ENCODE measurements at places on chromosomes 1 and 21. TPM values are rescaled to one million over a fixed set of nuclear protein-coding genes. Genes with fewer than 3 reads are reported as not detected.

The OR2T2 gene
- not detected for total RNA-seq

The NEXN gene
- 142 TPM for total RNA-seq

The DCDC2B gene
- not detected for total RNA-seq

The LCE1D gene
- not detected for total RNA-seq

The KDF1 gene
- 2.3 TPM for total RNA-seq

The SNRPE gene
- 28.0 TPM for total RNA-seq

The MAN1C1 gene
- 27.1 TPM for total RNA-seq

The SPATA1 gene
- total RNA-seq: not detected

The HTR6 gene
- total RNA-seq: not detected

The WNT2B gene
- total RNA-seq: 3.0 TPM

- no peak for ATAC-seq
These were observed 13.3 kb downstream of the COL6A2 start for GRCh38 chr21:46111193-46111571.

- ATAC-seq: no peak
These were observed 26.1 kb downstream of the ATP5PF start for GRCh38 chr21:25708467-25709065.

DNA sequence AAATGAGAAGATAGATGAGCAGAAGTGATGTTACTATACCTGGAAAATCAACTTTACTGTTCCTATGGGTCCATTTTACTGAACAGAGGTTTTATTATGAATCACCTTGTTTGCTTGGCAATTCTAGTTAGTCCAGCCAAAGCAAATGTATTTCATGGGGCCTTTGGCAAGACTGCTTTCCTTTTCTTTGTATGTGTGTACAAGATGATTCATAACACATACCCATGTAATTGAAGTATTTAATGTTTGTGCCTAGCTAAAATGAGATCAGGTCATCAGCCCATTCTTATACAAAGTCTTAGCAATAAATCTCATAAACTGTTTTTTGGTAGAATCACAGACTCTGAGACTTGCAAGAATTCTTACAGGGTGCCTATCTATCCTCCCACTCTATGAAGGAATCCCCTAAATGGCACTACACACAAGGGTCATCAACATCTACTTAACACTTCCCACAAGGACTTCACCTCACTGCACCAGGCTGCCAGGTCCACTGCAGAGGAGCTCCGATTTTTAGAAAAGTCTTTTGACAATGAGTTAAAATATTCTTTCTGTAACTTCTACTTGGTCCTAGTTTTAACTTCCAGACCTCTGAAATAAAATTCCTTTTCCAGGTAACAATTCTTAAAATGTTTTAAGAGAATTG lies 58.5 kb downstream of the LPAR3 start:
- ATAC-seq: no peak

- ATAC-seq: no peak
These were observed 49.2 kb upstream of the IGSF21 start for GRCh38 chr1:18058206-18058921.

- ATAC-seq: peak; percentile 42
These were observed 176.7 kb downstream of the CAMTA1 start for GRCh38 chr1:6961905-6962477.

DNA sequence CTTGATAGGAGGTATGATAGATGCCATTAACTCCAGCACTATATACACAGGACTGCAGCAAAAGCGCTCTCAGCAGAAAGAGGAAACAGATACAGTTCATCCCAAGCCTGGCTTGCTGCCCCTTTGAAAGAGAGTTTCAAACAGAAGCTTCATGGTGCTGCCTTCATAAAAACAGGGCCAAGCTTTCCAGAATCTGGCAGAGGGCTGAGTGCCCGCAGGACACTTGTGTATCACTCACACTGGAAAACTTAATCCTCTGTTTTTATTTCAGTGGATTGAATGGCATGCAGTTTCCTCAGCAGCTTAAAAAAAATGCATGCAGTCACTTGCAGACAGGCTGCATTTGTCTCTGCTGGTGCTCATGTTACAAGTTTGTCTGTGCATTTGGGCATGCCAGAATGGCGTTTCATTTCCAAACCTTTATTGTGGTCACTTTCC lies 40.4 kb downstream of the KCNJ15 start:
- ATAC-seq: no peak

- no peak for ATAC-seq
These were observed 77.6 kb downstream of the RGL1 start for GRCh38 chr1:183882335-183883167.

DNA sequence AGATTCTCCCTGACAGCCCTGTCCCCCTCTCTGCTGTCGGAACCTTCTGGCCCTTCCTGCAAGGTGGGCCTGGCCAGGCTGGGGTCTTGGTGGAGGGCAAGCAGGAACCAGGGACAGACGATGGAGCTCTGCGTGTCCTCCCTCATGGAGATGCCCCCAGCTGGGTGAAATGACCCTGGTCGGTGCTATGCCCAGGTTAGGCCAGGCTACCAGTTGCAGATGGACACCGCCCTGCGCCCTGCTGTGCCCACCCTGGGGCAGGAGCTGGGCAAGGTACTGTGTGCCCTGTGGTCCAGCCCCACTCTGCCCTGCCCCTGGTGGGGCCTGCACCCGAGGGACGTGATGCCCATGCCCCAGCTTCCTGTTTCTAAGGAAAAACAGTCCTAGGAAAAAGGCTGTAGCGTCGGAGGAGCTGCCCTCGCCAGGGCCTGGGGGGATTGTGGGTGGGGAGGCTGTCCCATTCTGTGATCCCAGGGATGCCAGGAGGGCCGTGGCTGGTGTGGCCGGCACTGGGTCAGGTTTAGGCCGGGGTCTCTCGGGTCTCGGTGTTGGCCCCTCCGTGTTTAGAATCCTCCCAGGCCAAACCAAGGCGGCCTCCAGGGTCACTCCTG lies 77.6 kb downstream of the MORN1 start:
- ATAC-seq: no peak

DNA sequence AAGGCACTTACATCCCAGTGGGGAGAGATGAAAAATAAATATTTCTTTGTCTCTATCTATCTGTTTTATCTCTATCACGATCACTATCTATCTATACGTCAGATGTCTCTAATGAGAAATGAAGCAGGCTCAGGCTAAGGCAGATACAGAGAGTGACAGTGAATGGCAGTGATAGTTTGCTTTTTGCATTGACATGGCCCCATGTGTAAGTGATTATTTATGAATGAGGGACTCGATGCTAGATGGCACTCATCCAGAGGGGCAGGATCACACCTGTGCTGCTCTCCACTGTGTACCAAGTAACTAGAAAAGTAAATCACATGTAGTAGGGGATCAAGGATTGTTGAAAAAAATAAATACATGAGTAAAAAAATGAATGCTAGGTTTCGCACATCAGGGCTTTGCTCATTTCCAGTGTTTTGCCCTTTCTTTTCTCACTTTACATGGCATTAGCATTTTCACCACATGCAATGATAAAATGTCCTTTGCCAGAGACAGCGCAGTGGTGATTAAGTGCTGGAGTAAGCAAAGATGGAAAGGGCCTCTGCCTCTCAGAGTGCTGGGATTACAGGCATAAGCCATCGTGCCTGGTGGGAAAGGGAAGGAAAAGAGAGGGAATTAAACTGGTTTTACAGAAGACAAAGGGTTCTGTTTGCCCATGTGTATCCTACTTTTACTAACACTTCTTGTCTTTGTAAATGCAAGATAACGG lies 16.5 kb downstream of the TBX19 start:
- ATAC-seq: no peak

DNA sequence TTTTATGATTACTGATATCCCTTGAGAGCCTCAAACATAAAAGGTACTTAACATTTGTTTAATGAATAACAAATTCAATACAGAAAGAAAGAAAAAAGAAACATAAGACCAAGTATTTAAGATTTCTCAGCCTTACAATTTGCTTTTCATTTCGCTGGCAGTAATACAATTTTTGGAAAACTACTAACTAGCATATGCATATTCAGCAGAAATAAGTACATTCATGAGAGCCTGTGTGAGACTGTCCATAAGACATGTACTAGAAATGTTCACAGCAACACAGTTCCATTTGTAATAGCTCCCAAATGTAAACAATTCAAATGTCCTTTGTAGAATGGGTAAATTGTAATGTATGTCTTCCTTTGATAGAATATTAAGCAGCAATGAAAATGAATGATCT lies 119.2 kb downstream of the PTPN14 start:
- no peak for ATAC-seq

- ATAC-seq: peak; percentile 52
These were observed 1.4 kb downstream of the NIT1 start for GRCh38 chr1:161119092-161119903.

GRCh38 chr1:94160811-94161210 lies 39.9 kb upstream of the ABCA4 start:
- no peak for ATAC-seq

- no peak for ATAC-seq
These were observed 536.6 kb downstream of the RWDD3 start for GRCh38 chr1:95770581-95770980.

GRCh38 chr1:183548116-183548515 lies 42.1 kb downstream of the NCF2 start:
- ATAC-seq: no peak

GRCh38 chr1:158793604-158794003 lies 12.6 kb upstream of the OR6N2 start:
- ATAC-seq: no peak

- ATAC-seq: no peak
These were observed 58.9 kb downstream of the SWT1 start for GRCh38 chr1:185215911-185216310.

DNA sequence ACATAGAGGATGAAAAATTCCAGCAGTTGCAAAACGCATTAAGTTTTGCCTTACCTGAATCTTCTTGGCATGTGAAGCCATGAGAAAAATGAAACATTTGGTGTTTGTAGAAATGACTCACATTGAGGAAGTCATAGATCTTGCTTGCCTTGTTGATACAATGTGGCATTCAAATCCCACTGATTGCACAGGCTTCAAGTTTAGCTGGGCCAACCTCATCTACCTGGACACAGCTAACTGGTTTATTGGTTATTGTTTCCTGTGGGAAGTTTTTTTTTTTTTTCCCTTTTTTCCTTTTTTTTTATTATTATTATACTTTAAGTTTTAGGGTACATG lies 168.9 kb upstream of the C21orf91 start:
- no peak for ATAC-seq

DNA sequence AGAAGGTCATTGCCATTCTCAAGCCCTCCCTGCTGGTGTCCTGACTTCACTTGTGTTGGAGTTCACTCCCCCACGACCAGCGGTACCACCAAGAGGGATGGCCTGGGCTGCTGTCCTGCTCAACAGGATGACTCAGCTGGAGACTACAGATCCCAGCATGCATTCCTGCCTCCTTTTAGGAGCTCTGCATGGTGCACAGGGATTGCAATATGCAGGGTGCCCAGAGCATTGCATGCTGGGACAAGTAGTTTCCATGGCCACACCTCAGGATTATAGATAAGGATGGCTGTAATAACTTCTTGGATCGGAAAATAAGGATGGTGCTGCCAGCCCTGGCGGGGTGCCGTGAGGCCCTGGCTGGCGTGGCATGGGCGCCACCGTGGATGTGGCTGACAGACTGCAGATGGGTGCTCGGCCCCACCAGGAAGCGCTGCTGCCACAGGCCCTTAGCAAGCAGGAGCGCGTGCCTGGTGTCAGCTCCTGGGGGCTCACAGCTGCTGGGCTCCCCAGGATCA lies 150.0 kb downstream of the CASZ1 start:
- ATAC-seq: no peak

GRCh38 chr1:10624256-10625050 lies 149.7 kb downstream of the PEX14 start:
- ATAC-seq: no peak

DNA sequence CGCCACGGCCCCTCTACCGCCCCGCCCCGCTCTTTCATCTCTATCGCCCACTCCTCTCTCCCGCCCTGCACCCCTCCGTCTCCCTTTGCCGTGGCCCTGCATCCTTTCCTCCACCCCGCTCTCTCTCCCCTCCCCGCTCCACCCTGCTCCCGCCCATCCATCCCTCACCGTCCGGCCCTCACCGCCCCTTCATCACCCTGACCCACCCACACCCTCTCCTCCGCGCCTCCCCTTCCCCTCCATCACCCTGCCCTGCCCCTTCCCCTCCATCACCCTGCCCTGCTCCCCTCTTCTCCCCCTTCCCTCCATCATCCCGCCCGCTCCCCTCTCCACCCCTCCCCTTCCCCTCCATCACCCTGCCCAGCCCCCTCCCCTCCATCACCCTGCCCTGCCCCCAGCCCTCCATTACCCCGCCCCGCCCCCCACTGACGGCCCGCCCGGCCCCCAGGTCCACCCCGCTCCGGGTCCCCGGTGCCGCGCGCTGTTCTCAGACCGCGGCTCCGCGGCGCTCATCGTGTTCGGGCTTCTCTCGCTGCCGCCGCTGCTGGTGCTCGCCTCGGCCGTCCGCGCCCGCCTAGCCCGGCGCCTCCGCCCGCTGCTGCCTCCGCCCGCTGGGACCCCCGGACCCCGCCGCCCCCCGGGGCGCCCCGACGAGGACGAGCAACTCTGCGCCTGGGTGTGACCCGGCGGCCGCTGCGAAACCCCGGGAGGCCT lies 6.2 kb upstream of the ANKRD65 start:
- ATAC-seq: no peak

DNA sequence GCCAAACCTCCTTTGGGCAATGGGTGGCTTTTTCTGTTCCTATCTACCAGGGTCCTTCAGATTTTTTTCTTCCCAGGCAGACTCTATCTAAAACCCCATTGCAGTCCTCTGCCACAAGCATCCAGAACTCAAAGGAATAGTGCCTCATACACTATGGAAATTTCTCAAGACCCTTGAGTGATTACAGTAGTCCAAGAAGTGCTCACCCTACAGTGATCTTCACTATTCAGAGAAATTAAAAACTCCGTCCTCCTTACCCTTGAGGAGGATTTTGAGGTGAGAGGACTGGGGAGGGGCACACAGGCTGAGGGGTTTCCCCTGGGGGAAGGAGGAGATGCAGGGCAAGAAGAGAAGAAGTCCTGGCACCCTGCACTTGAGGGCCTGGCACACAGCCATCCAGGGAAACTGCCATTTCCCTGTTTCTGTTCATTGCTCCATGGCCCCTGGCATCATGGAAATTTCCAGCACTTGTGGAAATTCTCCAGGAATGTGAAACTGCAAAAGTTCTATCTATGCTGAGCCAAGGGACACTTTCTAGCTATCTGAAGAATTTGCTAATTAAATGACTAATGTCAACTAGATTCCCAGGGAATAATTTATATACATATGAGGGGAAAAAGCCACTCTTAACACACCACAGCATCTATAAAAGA lies 102.5 kb upstream of the ATP1B1 start:
- ATAC-seq: peak; percentile 39

GRCh38 chr1:10052347-10052746 lies 19.6 kb downstream of the UBE4B start:
- no peak for ATAC-seq

GRCh38 chr1:150973836-150974579 lies 627 bp downstream of the CERS2 start:
- peak; percentile 34 for ATAC-seq

- no peak for ATAC-seq
These were observed 19.6 kb downstream of the KCNAB2 start for GRCh38 chr1:6065093-6065858.

GRCh38 chr21:18622383-18622782 lies 218.8 kb upstream of the TMPRSS15 start:
- ATAC-seq: no peak

DNA sequence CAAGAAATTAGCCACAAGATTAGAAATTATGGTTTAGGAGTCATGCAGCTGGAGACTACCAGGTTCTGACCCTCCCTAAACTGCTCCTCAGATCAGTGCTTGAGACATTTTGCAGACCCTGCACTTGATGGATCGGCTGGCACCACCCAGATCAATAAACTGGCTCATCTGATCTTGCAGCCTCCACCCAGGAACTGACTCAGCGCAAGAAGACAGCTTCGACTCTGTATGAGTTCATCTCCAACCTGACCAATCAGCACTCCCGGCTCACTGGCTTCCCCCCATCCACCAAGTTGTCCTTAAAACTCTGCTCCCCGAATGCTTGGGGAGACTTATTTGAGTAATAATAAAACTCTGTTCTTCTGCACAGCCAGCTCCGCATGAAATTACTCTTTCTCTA lies 40.0 kb downstream of the L1TD1 start:
- ATAC-seq: no peak

All from gastroesophageal sphincter (tissue), 4 donors.